Cardiac muscle cell (in vitro differentiated cells and primary cell): ENCODE measurements at places on chromosomes 6 and 20.

DNA sequence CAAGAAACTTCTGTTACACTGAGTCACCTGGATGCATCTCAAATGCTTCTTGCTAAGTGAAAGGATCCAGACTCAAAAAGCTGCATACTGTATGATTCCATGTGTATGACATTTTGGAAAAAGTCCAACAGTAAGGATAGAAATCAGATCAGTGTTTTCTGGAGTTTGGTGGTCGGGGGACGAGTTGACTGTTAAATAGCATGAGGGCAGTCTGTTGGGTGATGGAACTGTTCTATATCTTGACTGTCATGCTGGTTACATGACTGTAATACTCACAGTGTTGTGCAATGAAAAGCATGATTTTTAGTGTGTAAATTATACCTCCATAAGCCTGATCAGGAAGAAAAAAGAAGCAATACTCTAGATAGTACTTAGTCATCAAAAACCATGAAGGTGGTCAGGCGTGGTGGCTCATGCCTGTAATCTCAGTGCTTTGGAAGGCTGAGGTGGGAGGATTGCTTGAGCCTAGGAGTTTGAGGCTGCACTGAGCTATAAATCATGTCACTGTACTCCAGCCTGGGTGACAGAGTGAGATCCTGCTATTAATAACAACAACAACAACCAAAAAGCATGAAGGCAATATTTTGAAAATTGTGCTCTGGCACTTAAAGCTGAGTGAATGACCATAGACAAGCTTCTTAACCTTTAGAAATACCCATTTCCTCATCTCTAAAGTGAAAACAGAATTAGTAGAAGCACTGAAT, 30.5 kb upstream of the SASH1 start:
- no peak for DNase-seq

- DNase-seq: no peak
Measured at GRCh38 chr6:125503181-125503580, 201.4 kb upstream of the HDDC2 start.

GRCh38 chr6:65505736-65506135, 201.3 kb downstream of the EYS start:
- DNase-seq: no peak

- no peak for DNase-seq
Measured at GRCh38 chr6:24122139-24122538, 3.9 kb upstream of the NRSN1 start.

DNA sequence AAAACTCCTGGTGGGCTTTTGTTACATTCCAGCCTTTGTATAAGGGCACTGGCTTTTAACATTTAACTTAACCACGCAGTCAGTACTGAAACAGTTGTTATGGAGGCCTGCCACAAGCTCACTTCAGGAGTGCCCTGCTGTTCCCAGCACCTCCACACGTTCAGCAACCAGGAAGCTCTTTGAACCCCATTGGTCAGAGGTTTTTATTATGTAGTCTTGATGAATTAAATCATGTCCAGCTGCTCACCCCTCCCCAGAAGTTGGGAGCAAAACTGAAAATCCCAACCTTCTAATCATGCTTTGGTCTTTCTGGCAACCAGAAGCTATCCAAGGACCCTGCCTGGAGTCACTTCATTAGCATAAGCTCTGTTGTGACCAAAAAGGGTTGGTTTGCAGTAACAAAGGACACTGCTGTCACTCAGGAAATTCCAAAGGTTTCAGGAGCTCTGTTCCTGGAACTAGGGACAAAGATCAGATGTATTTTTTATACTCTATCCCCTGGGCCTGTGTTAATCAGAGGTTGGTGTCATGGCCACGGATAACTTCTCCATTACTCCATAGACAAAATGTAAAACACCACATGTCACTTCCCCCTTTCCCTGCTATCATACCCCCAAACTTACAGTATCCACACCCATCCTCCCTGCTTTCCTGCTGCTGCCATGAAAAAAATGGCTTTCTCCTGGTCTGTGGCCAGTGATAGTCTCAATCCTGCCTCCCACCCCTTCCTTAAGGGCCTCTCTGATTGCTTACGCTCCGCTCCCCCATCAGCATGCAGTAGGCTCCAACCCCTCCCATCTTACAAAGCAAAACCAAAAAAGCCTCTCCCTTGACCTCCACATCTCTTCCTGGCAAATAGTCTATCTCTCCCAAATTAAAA, 3.1 kb downstream of the ARMC12 start:
- DNase-seq: no peak

DNA sequence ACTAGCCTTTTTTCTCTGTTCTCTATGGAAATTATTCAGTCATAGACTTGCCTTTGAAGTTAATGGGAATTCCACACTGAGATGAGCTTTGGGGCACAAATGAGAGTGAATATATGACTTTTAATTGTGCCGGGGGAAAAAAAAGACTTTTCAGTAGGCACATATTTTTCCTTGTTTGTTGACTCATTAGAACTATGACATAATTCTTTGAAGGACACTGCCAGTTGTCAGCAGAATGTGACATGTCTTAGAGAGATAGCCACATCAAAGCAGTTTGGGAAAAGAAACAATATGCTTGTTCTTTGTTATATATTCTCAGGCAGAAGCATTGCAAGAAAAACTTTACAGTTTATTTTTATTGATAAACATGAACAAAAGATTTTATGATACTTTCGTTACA, 138.3 kb downstream of the COL9A1 start:
- DNase-seq: no peak

GRCh38 chr6:88368071-88368787, 202.1 kb upstream of the CNR1 start:
- DNase-seq: peak; percentile 81
